ENCODE measurements at places on chromosomes 4 and X. TPM values are rescaled to one million over a fixed set of nuclear protein-coding genes. Genes with fewer than 3 reads are reported as not detected.

The AWAT2 gene
- not detected for total RNA-seq

The PDCL2 gene
- not detected for total RNA-seq

The SPON2 gene
- total RNA-seq, result 25.5 TPM

The KIF4A gene
- total RNA-seq, result 0.42 TPM

The MAGEB5 gene
- total RNA-seq, result 0.21 TPM
